ENCODE measurements at places on chromosomes 11 and 22. TPM values are rescaled to one million over a fixed set of nuclear protein-coding genes. Genes with fewer than 3 reads are reported as not detected.

DNA sequence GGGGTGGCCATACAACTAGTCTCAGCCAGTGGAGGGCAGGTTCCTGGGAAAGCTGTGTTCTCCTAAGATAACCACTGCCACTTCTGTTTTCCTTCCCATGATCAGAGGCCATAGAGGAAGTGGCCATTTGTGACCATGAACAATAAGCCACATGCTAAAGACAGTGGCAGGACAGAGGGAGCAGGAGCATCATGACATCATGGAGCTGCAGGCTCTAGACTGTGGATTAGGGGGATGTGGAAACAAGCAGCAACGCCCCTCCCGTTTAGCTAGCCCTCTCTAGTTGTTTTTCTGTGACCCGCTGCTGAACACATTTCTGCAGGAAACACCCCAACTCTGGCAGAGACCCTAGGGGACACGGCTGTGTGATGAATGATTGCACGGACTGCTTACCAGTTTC is 195.0 kb upstream of the NECTIN1 start:
- DNase-seq = no peak

DNA sequence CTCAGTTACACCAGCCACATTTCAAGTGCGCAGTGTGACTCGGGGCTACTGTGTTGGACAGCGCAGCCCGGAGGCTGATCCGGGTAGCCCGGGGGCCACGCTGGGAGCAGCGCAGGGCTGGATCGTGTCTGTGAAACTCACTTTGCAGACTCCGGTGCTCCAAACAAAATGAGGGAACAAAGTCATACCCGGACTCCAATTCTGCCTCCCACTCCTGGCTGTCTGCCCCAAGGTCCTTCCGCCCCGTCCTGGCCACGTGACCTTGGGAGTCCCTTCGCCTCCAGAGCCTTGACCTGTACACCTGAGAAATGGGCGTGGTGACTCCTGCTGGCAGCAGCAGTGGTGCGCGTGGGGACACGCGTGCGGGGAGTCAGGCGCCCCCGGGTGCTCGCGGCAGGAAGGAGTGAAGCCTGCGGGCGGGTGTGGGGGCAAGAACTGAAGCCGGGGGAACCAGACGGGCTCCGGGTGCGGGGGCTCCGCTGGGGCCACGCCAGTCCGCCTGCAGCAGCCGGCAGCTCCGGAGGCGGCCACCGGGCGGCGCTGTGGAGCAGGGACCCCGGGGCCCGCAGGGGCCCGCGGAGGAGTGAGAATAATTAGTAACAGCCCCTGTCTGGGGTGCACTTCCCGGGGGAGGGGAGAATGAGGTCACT is 42.4 kb downstream of the KCNJ4 start:
- no peak for DNase-seq

- DNase-seq = no peak
Measured at GRCh38 chr22:45531441-45532234, 29.0 kb downstream of the FBLN1 start.

DNA sequence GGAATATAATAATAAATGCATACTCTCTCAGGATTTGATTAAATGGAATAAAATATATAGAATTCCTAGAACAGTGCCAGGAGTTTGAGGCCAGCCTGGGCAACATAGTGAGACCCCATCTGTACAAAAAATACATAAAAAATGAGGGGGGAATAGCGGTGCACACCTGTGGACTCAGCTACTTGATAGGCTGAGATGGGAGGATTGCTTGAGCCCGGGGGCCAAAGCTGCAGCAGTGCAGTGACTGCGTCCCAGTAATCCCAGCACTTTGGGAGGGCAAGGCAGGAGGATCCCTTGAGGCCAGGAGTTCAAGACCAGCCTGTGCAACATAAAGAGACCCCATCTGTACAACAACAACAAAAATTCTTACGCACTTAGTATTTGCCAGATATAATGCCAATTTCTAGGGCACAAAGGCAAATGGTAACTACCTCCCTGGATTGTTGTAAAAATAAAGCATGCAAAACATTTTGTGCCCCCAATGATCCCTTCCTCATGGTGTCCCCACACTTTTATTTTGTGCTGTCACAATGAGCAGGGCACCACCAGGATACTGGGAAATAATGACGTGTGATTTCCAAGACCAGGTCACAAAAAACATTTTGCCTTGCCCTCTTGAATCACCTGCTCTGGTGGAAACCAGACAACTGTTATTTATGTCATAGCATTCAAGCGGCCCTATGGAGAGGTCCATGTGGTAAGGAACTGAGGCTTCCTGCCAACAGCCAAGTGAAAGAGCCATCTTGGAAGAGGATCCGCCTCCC is 18.3 kb upstream of the ZNF280A start:
- DNase-seq = no peak

- DNase-seq = no peak
Measured at GRCh38 chr22:19779685-19780268, 19.2 kb downstream of the TBX1 start.

- DNase-seq = no peak
Measured at GRCh38 chr11:2411446-2412305, 11.1 kb downstream of the TSSC4 start.

- no peak for DNase-seq
Measured at GRCh38 chr11:113286509-113287497, 27.6 kb upstream of the TTC12 start.

- DNase-seq = peak; percentile 55
Measured at GRCh38 chr11:75468534-75469340, 35.7 kb upstream of the KLHL35 start.

DNA sequence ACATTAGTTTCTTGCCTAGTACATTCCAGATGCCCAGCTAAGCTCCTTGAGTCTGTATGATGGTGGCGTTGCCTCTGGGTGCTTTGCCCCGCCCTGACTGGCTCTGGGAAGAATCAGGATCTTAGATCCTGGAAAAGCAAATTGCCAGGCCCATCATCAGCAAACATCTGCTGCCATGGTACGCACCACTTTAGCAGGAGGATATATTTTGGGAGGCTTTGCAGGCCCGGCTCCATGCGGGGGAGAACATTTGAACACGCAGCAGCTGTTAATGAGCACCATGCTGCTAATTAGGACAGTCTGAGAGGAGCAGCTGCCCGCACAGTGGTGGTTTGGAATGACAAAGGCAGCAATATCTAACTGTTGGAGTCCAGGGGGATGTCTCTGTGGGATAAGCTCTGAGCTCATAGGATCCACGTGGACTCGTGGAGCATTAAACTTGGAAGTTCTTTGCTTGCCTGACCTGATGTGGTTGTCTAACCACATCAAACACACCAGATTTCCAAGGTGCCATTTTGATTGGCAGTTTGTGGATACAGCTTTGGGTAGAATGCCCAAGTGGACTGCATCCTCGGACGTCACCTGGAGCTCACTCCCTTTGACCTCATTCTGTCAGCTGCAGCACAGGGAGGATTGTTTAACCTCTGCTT is 217.0 kb upstream of the ZBED5 start:
- DNase-seq = no peak

DNA sequence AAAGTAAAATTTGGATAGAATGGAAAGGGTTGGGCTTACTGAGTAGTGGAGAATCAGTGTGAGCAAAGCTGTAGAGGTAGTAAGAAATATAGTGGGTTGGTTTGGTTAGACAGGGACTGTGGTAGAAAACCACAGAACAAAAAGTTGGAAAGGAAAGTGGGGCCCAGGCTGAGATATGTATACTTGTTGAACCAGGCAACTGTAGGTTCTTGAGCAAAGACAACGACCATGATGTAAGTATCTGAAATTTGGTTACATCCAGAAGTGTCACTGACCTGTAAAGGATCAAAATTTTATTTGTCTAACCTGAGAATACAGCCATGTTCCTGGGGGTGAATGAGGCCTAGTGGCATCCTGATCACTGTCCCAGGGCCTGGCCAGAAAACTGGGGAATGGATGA is 114.1 kb downstream of the STIM1 start:
- DNase-seq = no peak

The EMID1 gene
- total RNA-seq = 1.5 TPM

DNA sequence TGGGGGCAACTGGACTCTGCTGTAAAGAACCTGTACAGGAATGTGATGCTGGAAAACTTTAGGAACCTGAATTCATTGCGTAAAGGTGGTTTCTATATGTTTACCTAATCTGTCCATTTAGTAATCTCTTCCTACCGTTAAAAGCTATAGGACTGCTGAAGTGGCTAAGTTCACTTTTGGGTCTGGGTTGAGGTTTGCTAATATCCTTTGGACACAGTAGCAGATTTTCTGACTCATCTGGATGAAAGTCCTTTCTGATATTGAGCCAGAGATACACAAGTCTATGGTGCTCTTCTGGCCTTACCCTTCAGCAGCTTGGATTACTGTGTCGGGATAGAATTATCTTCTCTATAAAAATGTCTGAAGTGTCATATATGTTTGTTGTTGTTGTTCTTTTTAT is 16.9 kb downstream of the ZNF215 start:
- DNase-seq = no peak

The GLYATL1 gene
- total RNA-seq = not detected

DNA sequence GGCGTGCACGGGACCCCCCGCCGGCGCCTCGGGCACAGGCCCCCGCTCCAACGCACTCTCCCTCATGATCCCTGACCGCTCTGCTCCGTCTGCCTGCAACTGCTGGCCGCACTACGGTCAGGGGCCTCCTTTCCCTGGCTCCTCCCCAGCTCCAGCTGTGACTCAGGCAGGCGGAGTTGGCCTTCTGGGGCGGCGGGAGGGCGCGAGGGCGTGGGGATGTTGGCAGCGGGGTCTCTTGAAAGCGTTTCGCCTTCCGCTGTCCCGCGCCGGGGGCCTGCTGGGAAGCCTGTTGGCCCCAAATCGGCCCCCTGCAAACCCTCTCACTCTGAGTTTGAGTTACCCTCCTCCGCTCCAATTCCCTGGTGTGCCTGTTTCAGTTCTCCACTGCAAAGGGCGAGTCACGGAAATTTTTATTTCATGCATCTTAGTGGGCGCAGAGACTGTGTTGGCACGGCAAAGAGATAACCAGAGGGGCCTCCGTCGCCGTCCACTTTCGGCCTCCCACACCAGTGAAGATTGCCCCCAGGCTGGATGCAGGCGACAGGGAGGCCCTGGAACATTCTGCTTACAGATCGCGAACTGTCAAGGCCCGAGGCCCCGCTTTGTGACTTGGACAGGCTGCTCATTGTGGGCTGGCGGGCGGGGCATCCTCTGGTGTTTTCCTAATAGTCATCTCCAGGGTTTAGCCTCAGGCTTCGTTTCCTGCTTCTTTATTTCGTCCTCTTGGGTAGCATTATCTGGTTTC is at the start of gene CAVIN3:
Gene CAVIN3 (minus strand): TSS at position 91 of the 745 bp plus-strand sequence. CDS start 25 bp downstream, at position 66.
- DNase-seq = peak; percentile 44

- DNase-seq = no peak
Measured at GRCh38 chr22:38455530-38456271, 702 bp upstream of the KCNJ4 start.

The WBP2NL gene
- total RNA-seq = 0.28 TPM

The SULT4A1 gene
- total RNA-seq = not detected

The SPDYC gene
- total RNA-seq = not detected

The OR52H1 gene
- not detected for total RNA-seq

GRCh38 chr11:108025387-108026080 is 16.8 kb downstream of the CUL5 start:
- no peak for DNase-seq

The A4GALT gene
- 10.8 TPM for total RNA-seq

DNA sequence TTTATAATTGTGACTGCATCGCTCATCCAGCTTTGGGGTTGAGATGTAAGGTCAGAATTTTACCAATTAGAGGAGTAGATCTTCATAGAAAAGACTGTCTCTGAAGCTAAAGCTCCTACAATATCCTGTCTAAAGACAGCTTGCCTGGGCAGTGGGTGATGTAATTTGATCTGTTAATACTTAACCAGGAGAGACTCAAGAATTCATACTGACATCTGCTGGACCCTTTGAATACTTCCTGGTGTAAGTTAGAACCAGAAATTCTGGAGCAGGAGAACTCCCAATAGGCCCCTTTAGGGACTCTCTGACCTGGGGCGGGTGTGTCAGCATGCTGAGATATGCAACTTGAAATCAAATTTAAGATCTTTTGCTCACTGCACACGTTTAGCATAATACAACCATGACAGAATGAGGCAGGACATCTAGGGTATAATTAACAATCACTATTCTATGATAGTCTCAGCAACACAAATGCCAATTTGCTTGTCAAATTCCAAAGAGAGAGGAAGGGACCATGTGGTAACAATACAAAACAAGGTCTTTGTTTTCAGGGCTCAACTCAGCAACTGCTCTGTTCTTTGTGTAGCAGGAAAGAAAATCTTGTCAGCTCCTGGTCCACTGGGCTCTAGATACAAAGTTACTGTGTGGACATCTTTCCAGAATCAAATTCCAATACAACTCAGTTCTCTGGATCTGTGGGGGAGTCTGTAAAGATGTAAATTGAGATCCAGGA is 143.9 kb downstream of the INSC start:
- DNase-seq = no peak

DNA sequence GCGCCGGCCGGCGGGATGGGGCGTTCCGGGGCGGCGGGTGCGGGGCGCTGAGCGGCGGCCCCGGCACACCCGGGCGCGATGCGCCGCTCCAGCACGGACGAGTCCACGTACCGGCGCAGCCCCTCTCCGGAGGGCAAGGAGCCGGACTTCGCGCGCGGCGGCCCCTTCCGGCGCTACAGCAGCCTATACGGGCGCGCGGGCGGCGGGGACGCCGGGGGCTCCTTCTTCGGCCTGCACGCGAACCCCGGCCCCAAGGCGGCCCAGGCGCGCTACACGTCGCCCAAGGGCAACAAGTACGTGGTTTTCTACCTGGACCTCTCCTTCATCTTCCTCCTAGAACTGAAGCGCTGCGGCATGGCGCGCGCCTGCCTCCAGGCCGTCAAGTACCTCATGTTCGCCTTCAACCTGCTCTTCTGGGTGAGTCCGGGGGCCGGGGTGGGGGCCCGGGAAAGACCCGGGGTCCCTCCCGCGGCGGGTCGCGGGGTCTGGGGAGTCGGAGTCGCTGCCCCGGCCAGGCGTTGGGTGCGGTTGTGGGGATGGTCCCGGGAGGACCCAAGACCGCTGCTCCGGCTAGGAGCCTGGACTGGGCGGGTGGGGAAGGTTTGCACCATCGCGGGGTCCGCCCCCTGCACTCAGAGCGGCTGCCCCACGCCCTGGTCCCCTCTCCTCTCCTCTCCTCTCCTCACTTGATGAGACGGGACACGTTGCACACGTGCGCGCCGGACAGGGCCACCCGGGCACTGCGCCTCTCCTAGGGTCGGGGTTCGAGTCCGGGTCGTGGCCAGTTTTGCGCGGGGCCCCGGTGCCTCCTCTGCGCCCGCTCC is 7.5 kb downstream of the TSPAN4 start:
- no peak for DNase-seq

- no peak for DNase-seq
Measured at GRCh38 chr22:41302021-41302767, 869 bp downstream of the ZC3H7B start.

- DNase-seq = no peak
Measured at GRCh38 chr22:46377525-46378425, 42.3 kb downstream of the TRMU start.

- DNase-seq = no peak
Measured at GRCh38 chr11:61731952-61732675, 20.3 kb upstream of the MYRF start.

All from omental fat pad (tissue), 4 donors.